ENCODE measurements at places on chromosomes 6 and 20.
A peak's percentile ranks its signal among the peaks of the same experiment; 100 is the strongest.

GRCh38 chr6:22409486-22409885 is 112.7 kb upstream of the PRL start:
- no peak for DNase-seq

- DNase-seq: no peak
Observed at GRCh38 chr20:3924304-3925112, 35.3 kb downstream of the PANK2 start.

DNA sequence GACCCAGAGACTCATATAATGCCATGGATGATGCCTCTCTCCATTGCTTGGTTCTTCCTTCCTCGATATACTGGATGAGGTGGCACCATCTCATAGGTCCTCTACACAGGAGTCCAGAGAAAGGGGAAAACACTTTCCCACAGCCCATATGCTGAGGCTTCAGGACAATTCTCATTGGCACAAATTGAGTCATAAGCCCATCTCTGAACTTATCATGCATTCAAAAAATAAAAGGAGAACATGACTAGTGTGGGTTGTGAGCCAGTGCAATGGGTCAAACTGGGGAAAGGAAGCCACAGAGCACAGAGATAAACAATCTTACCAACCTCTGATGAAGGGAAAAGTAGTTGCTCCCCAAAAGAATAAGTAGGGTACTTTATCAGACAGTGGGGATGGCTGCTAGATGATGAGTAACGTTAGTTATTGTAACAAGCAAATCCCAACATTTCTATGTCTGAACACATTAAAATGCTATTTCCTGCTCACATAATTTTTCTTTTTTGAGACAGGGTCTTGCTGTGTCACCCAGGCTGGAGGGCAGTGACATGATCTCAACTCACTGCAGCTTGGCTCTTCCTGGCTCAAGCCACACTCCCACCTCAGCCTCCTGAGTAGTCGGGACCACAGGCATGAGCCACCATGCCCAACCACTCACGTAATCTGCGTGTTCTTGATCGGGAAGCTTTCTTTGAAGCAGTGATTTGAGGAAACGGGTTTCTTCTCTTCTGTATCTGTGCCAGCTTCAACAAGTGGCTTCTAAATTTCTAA is 27.0 kb downstream of the SOD2 start:
- no peak for DNase-seq

DNA sequence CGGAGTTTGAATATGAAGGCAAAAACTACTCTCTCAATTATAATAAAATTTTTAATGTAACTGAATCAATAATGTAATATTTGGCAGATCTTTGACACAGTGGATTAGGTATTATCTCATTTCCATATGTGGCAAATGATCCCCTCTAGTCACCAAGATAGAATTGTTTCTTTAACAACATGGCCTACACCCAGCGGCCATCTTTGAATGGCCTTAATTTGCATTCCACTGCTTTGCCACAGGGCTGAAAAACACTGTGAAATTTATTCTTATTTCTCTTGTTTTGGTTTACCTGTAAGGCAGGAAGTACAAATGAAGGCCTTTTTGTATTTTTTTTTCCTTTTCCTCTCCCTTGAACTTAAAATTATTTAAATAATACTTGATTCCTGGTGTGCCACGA is 162.6 kb upstream of the SCGN start:
- DNase-seq: no peak

DNA sequence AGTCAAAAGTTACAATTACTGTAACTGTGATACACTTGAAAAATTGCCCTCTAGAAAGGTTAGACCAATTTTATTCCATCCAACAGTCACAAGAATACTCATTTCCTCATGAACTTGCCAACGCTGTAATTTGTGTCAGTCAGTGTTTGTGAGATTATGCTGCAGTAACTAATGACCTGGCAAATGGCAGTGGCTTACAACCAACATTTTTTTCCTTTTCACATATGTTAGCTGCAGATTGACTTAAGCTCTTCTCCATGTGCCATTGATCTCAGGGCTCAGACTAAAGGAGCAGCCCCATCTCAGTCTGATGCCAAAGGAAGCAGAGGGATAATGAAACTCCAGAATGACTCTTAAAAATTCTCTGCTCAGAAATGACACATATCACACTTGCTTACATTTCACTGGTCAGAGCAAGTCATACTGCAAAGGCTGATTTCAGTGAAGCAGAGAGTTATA is 92.3 kb upstream of the ELOVL5 start:
- no peak for DNase-seq

DNA sequence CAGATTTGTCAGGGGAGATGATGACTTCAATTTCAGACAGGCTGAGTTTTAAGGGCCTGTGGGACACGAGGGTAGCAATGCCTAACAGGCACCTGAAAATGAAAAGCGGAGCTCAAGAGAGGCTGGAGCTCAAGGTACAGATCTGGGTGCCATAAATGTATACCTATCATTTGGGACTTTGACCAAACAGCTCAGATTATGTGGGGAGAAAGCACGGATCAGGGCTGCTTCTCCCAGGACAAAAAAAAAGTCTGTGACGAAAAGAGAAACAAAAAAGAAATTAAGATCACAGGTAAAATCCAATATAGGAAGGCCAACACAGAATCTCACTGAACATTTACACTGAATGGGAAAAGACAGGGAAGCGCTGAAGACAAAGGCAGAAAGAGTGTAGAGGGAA is 1.9 kb downstream of the PRELID3B start:
- no peak for DNase-seq

DNA sequence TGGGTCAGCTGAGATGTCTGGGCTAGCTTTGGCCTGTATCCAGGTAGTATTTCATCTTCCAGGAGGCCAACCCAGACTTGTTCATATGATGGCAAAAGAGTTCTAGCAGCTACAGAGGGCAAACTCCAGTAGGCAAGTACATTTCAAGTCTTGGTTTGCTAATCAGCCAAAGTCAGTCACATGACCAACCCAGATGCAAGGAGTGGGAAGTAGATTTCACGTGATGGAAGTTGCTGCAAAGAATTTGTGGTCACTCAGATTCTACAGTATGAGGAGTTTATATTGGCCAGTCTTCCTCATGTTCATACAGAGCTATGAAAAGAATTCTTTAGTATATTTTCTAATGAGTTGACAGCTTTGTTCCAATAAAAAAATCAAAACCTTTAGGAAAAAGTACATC is 101.8 kb downstream of the PHACTR1 start:
- no peak for DNase-seq

- DNase-seq: peak; percentile 44
Observed at GRCh38 chr6:57267586-57268293, 45.6 kb upstream of the RAB23 start.

GRCh38 chr6:47203266-47203937 is 106.3 kb downstream of the TNFRSF21 start:
- DNase-seq: peak; percentile 20

DNA sequence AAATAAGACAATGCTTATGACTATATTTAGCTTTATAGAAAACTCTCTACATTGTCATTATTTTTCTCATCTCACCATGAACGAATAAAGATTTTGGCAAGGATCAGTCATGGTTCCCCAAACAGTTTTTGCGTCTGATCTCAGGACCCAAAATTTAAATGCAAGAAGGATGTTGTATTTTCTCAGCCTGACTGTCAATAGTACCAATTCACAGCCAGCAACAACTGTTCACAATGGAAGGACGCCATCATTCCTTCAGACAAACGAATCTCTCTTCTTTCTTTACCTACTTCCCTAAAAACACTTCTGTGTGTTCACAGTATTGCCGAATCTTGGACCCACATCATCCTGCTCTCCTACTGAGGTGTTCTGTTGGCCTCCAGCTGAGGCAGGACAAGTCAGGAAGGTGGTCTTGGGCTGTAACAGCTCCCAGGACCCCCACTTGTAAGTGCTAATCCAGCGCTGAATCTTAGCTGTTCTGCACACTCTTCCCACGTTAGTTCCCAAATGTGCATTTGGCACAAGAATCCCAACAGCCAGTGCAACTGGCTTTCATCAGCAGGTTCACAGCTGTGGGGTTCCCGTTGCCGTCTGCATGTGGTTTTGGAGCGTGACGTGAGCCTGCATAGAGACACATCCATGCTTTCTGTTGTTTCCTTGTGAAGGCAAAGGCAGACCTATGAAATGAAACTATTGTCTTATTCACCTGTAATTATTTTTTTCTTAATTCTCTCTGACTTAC is 600.0 kb downstream of the QKI start:
- DNase-seq: no peak

DNA sequence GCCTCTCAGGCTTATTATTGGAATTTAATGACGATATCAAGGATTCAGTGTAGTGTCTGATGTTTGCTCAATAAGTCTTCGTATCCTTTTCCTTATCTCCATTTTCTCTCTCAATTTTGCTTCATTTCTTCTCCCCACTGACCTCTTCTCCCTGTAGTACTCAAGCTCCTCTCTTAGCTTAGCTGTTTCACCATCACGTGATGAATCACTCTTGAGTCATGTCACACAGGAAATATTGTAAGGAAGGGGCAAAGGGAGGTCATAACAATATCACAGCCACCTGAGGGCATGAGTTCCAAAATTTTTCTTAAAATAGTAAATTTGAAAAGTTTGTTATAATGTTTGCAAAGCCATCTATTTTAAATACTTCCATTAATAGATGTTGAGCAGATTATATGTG is 392.2 kb upstream of the MARCKS start:
- DNase-seq: no peak

GRCh38 chr6:134657751-134658527 is 292.0 kb downstream of the ALDH8A1 start:
- no peak for DNase-seq

- DNase-seq: no peak
Observed at GRCh38 chr20:32855387-32855786, 3.3 kb upstream of the EFCAB8 start.

- DNase-seq: no peak
Observed at GRCh38 chr6:148658681-148659430, 88.0 kb upstream of the UST start.

DNA sequence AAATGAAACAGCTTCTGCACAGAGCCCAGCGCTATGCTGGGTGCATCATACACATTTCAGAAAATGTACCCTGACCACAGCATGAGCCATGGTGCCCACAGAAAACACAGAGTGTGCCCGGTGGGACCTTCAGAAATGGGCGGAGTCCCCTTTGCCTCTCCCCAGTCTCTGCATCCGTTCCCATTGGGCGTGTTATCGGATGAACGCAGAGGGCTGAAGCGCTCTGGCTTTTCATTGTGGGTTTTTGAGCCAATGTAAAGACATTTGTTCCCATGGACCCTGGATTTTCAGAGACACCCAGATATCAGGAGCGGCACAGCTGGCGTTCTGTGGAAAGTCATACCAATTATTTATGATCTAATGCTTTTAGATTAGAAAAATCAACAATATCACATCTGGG is 99.8 kb downstream of the DACT2 start:
- no peak for DNase-seq

- DNase-seq: no peak
Observed at GRCh38 chr6:73722318-73723060, 26.5 kb downstream of the CD109 start.

- DNase-seq: no peak
Observed at GRCh38 chr20:48569679-48570078, 258.1 kb downstream of the PREX1 start.

DNA sequence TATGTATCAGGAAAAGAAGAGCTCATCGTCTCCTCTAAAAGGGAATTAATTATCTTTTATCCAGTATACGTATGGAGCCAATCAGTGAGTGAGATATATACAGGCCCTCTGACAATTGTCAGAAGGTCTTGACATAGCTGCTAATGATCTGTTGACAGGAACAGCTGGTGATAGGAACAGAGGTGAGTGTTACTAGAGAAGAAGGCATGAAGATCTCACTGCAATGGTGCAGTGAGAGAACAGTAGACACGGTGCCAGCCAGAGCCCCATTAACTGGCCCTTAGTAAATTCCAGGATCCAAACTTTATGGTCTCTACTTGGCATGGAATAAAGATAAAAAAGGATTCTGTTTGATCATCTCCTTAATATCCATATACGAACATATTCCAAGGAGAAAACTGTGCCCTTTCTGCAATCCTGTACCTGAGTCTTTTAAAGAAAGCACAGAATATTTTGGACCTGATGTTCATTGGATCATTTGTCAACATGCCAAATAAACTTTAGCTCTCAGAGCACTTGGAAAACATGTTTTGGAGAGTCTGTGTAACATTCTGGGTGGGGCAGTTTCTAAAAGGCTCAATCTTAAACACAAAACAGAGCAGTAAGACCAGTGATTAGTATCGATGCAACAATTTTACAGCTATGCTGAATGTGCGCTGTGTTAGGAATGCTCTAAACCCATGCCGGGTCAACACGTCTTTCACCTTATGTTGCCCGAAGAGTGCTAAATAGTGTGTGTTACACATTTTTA is 135.8 kb upstream of the CITED2 start:
- no peak for DNase-seq

- no peak for DNase-seq
Observed at GRCh38 chr6:51116723-51117122, 298.1 kb downstream of the TFAP2B start.

DNA sequence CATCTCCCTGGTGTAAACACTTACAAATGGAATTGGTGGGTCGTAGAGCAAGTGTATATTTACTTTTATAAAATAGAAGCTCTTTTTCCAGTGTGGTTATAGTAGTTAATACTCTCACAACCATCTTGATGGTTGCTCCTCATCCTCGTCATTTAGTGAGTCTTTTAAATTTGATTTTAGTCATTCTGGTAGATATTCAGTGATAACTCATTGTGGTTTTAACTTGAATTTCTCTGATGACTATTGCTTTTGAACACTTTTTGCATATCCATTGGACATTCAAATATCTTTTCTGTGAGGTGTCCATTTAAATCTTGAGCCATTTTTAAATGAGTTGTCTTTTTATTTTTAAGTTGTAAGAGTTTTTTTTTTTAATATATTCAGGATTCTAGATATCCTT is 189.2 kb upstream of the PHACTR1 start:
- no peak for DNase-seq

- DNase-seq: no peak
Observed at GRCh38 chr20:51022227-51022802, 592 bp downstream of the KCNG1 start.

DNA sequence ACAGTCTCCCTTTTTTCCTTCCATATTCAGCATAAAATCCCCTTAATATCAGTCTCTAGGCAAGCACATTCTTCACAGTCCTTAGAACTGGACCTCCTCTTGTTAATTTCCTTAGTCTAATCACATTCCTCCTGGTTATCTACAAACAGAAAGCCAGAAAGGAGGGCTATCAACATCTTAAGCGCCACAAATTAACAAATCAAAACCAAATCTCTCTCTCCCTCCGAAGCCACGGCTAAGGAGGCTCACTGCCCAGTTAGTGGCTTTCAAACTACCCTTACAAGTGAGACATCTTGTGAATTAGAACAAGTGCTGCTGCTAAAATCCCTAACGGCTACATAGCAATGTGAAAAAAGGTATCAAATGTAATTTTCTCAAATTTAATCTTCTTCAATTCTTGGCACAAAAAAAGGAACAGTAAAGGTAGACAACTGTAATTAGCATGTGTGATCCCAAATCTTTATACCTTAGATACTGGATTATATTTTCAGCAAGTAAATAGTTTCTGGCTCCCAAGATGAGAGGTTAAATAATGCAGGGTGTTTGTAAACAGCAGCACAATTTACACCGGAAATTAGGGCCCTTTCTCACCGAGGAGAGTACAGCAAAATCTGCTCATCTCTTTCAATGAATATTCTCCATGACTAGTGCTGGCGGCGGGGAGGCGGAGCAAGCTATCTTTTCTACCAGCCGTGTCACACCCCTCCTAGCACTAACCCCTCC is 1.4 kb upstream of the TRIM39 start:
- DNase-seq: no peak

Measured in activated T-cell treated with anti-CD3 and anti-CD28 coated beads, Interleukin-2, amount 50 U/mL, for 48 hours (primary cell).